Chondrocyte (in vitro differentiated cells): ENCODE measurements at places on chromosomes 1 and 21.

DNA sequence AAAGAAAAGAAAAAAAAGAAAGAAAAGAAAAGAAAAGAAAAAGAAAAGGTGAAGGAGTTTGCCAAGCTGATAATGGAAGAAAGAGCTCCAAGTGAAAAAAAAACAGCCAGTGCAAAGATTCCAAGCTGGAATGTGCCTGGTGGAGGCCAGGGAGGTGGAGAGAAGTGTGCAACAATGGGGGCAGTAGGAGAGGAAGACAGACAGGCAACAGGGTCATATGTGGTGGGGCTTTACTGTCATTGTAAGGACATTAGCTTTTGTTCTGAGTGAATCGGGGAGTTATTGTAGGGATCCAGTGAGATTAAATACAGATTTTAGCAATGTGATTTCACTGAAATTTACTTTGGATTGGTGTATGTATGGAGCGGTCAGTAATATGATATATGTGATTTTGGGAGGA lies 14.0 kb upstream of the MYSM1 start:
- DNase-seq = no peak
- no peak overlapping the region for H3K4me3 ChIP-seq
- no peaks in the 10 kb centered on the region for H3K4me1 ChIP-seq
- H3K27ac ChIP-seq = no peak overlapping the region
- H3K36me3 ChIP-seq = no peaks in the 10 kb centered on the region

GRCh38 chr1:163346326-163346870 lies 24.6 kb downstream of the NUF2 start:
- H3K4me3 ChIP-seq = no peak overlapping the region
- DNase-seq = no peak
- H3K27me3 ChIP-seq = no peaks in the 10 kb centered on the region
- H3K27ac ChIP-seq = no peak overlapping the region
- no peaks in the 10 kb centered on the region for H3K4me1 ChIP-seq

DNA sequence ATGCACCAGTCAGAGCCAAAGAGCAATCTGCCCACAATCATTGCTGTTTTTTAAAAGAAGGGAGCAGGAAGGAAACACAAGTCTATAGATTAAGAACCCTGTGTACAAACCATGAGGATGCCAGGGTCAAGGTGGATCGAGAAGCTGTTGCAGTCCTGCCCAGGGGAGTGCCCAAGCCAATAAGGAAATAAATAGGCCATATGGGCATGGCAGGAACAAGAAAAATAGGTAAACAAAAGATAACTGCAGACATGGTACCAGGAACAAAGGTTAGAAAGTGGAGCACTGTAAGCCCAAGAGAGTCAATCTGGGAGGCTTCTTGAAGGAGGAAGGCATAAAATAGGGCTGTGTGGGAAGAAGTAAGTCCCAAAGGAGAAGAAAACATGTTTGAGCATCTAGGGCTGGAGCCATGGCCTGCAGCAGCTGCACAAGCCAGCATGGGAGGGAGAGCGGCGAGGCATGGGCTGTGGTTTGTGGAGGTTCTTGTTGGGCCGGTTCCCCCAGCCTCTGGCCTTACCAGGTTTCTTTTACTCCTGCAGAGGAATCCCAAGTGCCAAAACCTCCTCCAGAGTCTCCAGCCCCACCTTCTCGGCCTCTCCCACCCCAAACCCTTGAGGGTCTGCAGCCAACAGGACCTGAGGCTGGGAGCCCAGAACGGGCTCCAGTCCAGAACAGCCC lies 13.6 kb downstream of the INAVA start:
- H3K36me3 ChIP-seq = peaks cover 7% of the 10 kb centered on the region
- DNase-seq = no peak
- H3K27ac ChIP-seq = no peak overlapping the region
- no peaks in the 10 kb centered on the region for H3K4me1 ChIP-seq

- no peaks in the 10 kb centered on the region for H3K36me3 ChIP-seq
- no peaks in the 10 kb centered on the region for H3K27me3 ChIP-seq
- no peaks in the 10 kb centered on the region for H3K4me1 ChIP-seq
- DNase-seq = no peak
- H3K4me3 ChIP-seq = no peak overlapping the region
- no peak overlapping the region for H3K27ac ChIP-seq
These were observed 410.7 kb downstream of the DSCAM start for GRCh38 chr21:40436261-40436660.

DNA sequence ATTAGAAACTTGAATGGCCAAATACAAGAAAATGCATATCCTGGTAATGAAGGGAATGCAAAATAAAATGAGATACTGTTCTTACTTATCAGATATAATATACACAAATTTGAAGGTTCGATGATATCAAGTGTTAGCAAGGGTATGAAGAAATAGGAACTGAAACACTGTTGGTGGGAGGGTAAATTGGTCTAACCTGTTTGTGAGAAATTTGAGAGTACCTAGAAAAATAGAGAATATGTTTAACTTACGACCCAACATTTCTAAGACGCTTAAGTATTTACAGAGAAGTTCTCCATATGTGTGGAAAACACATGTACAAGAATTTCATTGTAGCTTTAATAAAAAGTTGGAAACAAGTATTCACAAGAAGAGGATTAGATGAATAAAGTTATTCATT lies 25.9 kb downstream of the ATG4C start:
- peaks cover 22% of the 10 kb centered on the region for H3K36me3 ChIP-seq
- H3K4me1 ChIP-seq = no peaks in the 10 kb centered on the region
- no peak for DNase-seq
